GOT3 (cell line): ENCODE measurements at places on chromosomes 1 and 21.

DNA sequence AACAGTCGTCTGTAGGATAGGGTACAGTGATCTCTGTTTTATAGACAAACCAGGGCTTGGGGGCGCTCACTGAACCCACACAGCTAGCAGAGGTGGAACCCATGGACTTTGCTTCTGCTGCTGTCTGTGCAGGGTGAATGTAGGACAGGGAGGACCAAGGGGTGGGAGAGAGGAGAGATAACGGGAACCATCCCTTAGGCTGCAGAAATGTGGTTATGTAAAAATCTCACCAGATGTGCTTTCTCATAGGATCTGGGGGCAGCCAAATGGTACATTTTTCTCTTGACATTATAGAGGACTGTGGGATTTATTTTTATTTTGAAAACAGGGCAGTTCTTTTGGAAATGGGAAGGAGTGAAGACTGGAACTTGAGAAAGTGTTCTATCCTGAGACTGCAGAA is 8.7 kb downstream of the NFASC start:
- DNase-seq, result no peak

GRCh38 chr1:221371705-221372104 is 370.2 kb downstream of the DUSP10 start:
- DNase-seq, result no peak

DNA sequence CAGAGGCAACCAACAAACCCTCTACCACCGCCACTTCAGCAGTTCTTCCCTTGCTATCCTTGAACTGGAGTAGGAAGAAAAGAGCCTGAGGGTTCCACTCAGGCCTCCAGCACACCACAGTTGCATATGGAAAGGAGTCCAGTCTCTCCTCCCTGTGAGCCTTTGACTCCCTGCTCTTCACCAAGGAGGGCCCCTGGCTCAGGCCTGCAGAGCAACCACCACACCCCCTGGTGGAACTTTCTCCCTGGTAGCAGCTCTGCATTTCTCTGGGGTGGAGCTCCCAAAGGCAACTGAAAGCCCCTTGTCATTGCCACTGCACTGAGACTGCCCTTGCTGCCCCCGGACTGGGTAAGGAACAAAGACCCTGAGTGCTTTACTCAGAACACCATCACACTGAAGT is 1021.5 kb upstream of the ADGRL2 start:
- DNase-seq, result no peak

GRCh38 chr1:7847599-7847998 is 5.3 kb downstream of the UTS2 start:
- no peak for DNase-seq

DNA sequence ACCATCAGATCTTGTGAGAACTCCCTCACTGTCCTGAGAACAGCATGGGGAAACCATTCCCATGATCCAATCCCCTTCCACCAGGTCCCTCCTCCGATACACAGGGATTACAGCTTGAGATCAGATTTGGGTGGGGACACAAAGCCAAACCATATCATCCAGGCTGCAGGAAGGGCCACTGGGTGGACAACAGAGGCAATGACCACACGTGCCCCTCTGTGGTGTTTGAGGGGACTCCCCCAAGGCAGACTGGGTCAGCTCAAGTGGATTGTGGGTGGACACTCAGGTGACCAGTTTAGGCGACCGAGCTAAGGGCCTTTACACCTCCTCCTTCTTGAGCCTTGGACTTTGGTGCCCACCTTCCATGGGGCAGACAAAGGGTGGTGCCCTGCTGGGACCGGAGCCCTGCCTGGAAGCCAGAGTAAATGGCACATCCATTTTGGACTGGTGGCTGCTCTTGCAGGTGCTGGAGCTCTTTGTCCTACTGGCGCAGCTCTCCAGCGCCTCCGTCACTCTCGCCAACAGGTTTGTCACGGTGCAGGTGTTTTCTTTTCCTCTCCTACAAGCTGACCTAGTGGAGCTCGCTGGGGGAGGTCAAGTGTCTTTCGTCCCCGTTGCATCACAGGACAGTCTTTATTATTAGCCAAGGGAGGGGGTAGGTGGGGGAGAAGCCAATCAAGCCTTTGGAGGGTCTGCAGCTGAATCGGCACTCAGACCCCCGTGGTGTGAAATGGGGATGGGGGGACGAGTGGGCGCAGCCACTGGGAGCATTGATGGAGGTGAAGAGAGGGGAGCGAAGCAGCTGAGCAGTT is 37.6 kb downstream of the CRYAA start:
- DNase-seq, result no peak
